ENCODE measurements at places on chromosomes 12 and 14.

DNA sequence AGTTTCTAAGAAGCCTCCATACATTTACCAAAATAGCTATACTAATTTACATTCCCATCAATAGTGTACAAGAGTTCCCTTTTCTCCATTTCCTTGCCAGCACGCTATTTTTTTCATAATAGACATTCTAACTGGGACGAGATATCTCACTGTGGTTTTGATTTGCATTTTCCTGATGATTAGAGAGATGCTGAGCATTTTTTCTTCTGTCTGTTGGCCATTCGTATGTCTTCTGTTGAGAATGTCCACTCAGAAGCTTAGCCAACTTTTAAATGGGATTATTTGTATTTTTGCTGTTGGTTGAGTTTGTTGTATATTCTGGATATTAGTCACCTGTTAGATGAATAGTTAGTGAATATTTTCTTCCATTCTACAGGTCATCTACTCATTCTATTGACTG, 144.1 kb downstream of the PRKD1 start:
- no peak for DNase-seq

DNA sequence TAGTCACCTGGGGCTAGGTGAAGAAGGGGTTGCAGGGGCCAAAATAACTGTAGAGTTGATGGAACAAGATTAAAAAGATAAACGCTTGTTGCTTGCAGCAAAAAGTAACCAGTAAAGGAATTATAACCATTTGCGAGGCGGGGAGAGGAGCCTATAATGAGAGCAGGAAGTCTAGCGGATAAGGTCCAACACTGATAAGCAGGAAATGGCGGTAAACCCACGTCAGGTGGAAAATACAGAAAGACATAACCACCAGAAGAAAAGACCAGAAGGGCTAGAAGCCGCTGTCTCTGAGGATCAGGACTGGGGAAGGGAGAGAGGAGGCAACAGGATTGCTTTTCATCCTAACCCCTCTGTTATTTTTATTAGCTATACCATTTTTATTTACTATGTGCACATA, 303.3 kb downstream of the DPF3 start:
- no peak for DNase-seq

- no peak for DNase-seq
Measured at GRCh38 chr14:76267322-76268046, 108.5 kb upstream of the ESRRB start.

GRCh38 chr14:79638672-79639266, 572.5 kb downstream of the DIO2 start:
- DNase-seq = no peak

DNA sequence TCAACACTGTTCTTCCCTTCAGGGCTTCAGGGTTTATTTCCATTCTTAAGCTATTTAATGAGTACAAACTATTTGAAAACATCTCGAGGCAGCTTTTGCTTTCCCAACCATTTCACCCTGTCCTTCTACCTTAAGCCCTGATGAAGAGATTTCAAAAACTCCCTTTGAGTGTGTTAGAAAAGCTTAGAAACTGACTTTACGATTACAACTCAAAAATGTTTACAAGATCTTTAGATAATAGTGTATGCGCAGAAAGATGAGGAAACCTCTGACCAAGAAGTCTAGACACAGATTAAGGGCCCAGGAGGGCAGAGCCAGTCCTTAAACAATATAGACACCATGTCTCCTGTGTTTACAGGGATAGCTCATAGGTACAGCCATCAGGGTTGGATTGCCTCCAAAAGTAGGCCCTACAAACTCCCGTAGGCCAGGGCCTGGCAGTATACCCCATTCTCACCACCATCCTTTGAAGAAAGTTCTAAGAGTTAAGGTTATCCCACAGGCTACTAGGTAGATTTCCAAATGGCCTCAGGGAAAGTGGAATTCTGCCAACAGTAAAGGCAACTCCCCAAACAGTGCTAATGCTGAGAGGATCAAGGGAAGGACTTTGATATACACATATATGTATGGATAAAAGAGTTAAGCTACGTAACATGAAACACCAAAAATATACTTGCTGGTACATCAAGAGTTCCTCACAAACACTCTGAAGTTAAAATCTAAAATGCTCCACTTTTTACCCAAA, 11.4 kb upstream of the SOS2 start:
- no peak for DNase-seq

- DNase-seq = no peak
Measured at GRCh38 chr12:22657538-22657937, 32.6 kb downstream of the ETNK1 start.

GRCh38 chr14:66174453-66174891, 311.7 kb upstream of the CCDC196 start:
- DNase-seq = no peak

Data from stimulated activated CD4-positive, alpha-beta T cell treated with anti-CD3 and anti-CD28 coated beads, Interleukin-1b, Interleukin-23, amount 100 ng/mL, for 1 hour (primary cell).